ACHN (cell line): ENCODE measurements at places on chromosomes 13 and 19.
A peak's percentile ranks its signal among the peaks of the same experiment; 100 is the strongest.

DNA sequence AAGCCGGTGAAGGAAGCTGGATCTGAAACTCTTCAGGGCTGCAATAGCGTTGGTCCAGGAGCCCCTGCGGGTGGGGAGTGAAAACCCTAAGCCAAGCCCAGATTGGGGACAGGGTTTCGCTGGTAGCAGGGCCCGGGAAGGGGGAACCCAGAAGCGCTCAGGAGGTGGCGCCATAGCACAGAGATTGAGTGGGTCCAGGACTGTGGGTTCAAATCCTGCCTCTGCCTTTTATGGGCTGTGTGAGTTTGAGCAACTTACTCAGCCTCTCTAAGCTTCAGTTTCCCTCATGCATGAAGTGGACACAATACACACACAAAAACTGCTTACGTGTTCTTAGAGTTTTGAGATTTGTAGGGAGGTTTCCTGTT, 8.3 kb upstream of the SYCN start:
- DNase-seq = peak; percentile 26

- DNase-seq = no peak
Measured at GRCh38 chr13:43537124-43537523, 249.6 kb downstream of the ENOX1 start.

- DNase-seq = no peak
Measured at GRCh38 chr19:35125270-35125717, 9.6 kb downstream of the LGI4 start.

DNA sequence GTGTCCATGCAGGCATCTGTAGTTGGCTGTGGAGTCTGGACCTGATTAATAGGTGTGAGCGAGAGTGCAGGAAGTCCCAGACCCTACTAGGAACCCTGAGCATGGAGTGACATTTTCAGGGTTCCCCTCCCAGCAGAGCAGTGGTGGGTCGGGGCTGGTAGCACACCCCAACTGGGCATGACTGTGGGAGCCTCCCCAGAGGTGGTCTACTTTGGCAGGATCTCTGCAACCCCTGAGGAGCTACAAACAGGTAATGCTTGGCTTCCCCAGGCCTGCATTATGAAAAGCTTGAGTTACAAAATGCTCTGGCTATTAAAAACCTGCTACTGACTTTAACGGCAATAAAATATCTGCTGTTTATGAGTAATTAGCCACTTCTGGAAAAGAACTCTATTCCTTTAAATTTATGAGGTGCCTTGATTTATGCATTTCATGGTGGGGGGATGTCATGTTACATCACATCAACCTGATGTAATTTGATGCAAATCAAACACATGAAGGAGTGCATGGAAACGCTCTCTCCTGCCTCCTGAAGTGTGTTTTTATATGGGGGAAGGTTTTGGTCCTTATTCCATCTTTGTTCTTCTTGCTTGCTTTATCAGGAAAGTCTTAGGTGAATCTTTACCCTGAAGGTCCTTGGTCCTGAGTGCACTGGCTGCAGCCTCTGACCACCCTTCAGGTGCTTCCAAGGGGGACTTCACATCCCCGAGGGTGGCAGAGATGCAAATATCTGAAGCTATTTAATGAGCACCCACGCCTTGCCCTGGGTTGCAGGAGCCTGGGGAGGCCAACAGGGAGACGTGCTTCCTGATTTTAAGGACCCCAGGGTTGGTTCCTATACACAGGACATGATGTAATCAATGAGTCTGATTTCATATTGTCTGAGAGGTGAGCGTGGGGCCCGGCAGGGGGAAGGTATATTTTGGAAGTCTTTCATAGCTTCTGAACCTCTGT, 54.0 kb downstream of the ZNF536 start:
- DNase-seq = no peak

- DNase-seq = no peak
Measured at GRCh38 chr13:71935166-71935840, 68.3 kb upstream of the DACH1 start.

DNA sequence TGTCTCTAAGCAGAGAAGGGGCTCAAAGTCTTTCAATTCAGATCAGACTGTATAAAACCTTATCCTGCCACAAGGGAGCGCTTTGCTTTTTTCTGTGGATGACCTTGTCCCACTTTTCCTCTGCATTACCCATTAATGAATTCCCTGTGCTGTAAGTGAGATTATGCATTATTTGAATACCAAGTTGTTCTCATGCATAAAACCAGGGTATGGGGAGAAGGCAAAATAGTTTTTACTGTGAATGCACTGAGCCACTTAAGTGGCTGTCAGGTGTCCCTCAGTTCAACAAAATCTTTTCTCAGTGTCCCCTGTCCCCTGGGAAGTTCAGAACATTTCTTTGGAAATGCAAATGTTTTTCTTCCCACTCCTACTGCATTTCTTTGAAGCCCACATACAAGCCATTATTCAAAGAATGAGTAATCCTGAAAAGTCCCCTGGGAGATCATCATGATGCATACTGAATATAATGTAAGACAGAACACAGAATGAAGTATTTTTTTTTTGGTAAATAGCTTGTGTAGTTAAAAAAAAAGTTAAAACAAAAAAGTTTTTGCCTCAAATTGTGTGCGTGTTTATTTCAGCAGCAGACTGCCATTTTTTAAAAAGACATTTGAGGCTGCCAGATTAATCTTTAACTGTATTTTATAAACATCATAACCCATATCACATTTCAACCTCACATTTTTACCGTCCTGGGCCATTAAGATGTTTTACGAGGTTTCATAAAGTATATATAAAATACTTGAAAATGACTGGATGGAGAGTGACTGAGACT, 506.7 kb upstream of the PCDH9 start:
- peak; percentile 75 for DNase-seq

DNA sequence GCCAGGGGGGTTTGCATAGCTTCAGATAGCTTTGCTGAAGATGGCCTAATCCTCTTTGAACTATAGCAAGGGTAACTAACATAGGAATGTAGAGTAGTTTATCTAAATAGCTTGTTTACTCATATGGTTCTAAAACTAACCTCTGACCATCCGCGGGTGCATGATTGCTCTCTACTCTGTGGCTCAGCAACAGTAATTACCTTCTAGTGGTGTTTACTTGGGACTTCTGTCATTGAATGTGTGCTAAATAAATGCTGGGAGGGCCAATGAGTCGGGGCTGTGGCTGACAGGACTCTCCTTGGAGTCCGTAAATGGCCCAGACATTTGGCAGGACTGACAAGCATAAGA, 1461.9 kb downstream of the UQCRFS1 start:
- DNase-seq = no peak

- no peak for DNase-seq
Measured at GRCh38 chr19:8811315-8812172, 20.6 kb downstream of the ZNF558 start.

- no peak for DNase-seq
Measured at GRCh38 chr13:24698686-24699085, 18.5 kb downstream of the ATP12A start.

DNA sequence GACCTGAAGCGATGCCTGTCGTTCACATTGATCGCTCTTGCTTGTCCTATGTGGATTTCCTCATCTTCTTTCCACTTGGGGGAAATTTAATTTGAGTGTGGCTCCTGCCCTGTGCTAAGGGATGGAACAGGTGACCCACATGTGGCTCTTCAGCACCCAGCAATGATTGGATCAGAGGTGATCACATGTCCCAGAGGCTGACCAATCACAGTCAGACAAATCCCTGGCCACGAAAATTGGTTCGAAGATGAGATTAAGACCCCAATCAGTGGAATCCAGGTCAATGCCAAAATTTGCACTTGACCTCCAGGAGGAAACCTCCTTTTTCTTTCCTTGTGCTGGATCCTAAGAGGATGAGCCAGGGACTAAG, 23.7 kb downstream of the AMER2 start:
- DNase-seq = no peak

DNA sequence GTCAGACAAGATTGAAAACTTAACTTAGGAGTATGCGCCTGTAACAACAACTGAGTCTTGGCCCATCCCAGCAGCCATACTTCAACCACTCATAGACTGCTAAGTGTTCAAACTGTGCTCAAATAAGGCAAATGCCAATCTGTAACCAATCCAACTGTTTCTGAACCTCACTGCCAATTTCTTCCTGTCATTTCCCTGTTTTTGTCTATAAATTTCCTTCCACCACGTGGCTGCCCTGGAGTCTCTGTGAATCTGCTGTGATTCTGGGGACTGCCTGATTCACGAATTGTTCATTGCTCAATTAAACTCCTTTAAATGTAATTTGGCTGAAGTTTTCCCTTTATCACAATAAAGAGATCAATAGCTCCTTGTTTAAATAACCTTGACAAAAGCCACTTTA, 50.8 kb upstream of the FREM2 start:
- no peak for DNase-seq

DNA sequence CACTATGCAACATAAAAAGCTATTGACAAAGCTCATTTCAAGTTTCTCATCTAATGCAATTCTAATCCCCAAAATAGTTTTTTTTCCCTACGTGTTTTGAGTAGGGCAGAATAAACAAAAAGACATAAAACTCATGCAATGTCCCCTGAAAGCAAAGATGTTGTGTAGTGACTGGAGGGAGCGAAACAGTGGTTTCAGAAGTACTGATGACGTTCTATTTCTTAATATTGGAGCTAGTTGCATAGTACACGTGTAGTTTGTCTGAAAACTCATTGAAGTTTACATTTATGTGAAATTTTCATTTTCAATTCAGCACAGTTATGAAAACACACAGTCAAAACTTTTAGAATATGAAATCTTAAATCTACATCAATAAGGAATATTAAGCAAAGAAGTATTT, 31.6 kb downstream of the USP12 start:
- DNase-seq = no peak

GRCh38 chr13:49082653-49083536, 107.2 kb downstream of the FNDC3A start:
- DNase-seq = no peak

GRCh38 chr13:45356966-45357672, 16.1 kb upstream of the TPT1 start:
- DNase-seq = no peak

- DNase-seq = no peak
Measured at GRCh38 chr13:82993417-82993816, 888.9 kb downstream of the SLITRK1 start.

- no peak for DNase-seq
Measured at GRCh38 chr13:112457485-112457884, 81.3 kb downstream of the SPACA7 start.
